PC-3 (cell line): ENCODE measurements at places on chromosomes 16 and 17. TPM values are rescaled to one million over a fixed set of nuclear protein-coding genes. Genes with fewer than 3 reads are reported as not detected.

STAT5B gene
- total RNA-seq = not detected in 2 replicates

PHF23 gene
- 20.8 and 32.7 TPM in 2 replicates for total RNA-seq

PPP1R27 gene
- total RNA-seq = not detected in 2 replicates

CASKIN1 gene
- total RNA-seq = 1.6 and 1.7 TPM in 2 replicates
